Osteocyte (in vitro differentiated cells): ENCODE measurements at places on chromosomes 5 and 9. TPM values are rescaled to one million over a fixed set of nuclear protein-coding genes. Genes with fewer than 3 reads are reported as not detected.

The CARD6 gene
- 0.73 and 1.1 TPM in 2 replicates for total RNA-seq

The FOXD4L6 gene
- total RNA-seq: not detected in 2 replicates

The DMGDH gene
- 1.1 and 2.4 TPM in 2 replicates for total RNA-seq

The LHX3 gene
- total RNA-seq: not detected in 2 replicates

The PGGT1B gene
- 38.1 and 42.6 TPM in 2 replicates for total RNA-seq

The NLN gene
- total RNA-seq: 40.3 and 42.7 TPM in 2 replicates

The CCL19 gene
- total RNA-seq: not detected in 2 replicates

The ENTREP1 gene
- total RNA-seq: 0.24 and 0.26 TPM in 2 replicates

The MCTP1 gene
- 0.50 and 0.67 TPM in 2 replicates for total RNA-seq

The GRXCR2 gene
- not detected in 2 replicates for total RNA-seq

The SPINK6 gene
- total RNA-seq: not detected in 2 replicates

The DNAI1 gene
- not detected in 2 replicates for total RNA-seq

The SLC6A3 gene
- not detected in 2 replicates for total RNA-seq

The KCNIP1 gene
- total RNA-seq: 12.6 and 13.3 TPM in 2 replicates

The GRM6 gene
- total RNA-seq: not detected in 2 replicates
